Activated CD4-positive, CD25-positive, alpha-beta regulatory T cell (primary cell): ENCODE measurements at places on chromosomes 16 and 17.

- DNase-seq = no peak
Observed at GRCh38 chr16:848510-849253, 48.1 kb upstream of the GNG13 start.

DNA sequence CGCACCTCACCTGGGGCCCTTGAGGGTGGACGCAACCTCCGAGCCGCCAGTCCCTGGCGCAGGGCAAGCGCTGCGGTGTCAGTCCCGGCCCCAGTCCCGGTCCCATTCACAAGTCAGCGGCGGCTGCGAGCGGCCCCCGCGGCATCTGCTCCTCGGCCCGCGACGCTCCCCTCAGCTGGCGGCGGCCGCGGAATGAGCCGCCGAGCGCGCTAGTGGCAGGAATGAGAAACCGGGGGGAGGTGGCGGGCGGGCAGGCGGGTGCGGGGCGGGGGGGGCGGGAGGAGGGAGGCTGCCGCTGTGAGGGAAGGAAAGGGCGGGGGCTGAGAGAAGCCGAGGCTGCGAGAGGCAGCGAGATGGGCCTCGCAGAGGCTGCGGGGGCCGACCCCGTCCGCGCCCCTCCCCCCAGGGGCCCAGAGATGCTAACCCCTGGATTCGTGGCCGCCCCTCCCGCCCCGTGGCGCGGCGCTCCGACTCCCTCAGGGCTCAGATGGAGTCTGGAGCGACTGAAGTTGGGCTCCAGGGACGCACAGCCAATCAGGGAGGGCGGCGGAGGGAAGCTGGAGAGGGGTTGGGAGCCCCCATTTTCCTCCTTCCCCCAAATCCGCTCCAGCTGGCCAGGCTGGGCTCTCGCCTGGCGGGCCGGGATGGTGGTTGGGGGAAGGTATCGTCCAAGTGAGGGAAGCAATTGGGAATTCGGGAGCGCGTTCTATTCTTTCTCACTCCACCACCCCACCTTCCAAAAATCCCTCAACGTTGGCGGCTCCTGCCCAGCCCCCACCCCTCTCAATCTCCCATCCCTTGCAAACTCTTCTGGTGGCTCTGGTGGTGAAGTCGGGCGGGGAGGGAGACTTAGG lies at the start of gene CDH11:
CDH11 (minus strand) TSS at position 194 of the 854 bp plus-strand sequence. CDS start 117,194 bp downstream, outside the sequence.
- no peak for DNase-seq

- no peak for DNase-seq
Observed at GRCh38 chr16:75710344-75710743, 9.1 kb upstream of the DUXB start.

- no peak for DNase-seq
Observed at GRCh38 chr17:79595471-79595870, 15.4 kb downstream of the RBFOX3 start.

- no peak for DNase-seq
Observed at GRCh38 chr16:49396206-49396720, 22.7 kb downstream of the C16orf78 start.

- no peak for DNase-seq
Observed at GRCh38 chr16:47892999-47893398, 262.8 kb downstream of the ABCC12 start.

DNA sequence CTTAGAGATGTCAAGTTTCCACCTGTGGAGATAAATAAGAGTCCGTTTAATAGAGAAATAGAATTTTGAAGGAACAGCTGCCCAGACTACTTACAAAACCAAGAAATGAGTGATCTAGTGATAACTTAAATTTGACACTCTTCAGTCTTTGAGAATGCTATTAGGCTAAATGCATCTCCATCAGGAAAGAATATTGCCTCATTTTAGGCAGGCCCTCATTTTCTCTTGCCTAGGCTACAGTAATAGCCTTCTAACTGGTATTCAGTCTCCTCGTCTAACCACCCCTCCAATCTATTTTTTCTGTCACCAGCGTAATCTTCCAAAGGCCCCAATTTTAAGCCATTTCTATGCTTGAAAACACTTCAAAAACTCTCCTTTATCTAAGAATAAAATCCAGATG lies 537.8 kb upstream of the CA10 start:
- DNase-seq = no peak

DNA sequence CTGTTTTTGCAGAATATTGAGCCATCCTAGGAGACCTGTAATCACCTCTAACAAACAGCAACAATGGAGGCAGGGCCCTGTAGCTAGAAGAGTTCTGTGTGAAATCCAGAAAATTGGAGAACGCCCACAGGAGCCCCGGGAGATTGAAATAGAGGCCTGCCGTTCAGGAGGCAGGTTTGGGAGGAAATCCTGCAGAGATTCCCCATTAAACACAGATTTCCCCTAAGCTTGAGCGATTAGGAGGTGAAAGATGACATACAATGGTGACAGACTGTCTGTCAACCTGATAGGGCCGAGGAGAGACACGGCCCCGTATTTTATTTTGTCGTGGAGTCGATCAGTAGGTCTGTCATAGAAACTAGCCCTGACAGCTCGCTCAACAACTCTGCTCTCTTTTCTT lies 18.2 kb downstream of the CDK5RAP3 start:
- no peak for DNase-seq

- no peak for DNase-seq
Observed at GRCh38 chr16:64153718-64154117, 968.1 kb downstream of the CDH11 start.

DNA sequence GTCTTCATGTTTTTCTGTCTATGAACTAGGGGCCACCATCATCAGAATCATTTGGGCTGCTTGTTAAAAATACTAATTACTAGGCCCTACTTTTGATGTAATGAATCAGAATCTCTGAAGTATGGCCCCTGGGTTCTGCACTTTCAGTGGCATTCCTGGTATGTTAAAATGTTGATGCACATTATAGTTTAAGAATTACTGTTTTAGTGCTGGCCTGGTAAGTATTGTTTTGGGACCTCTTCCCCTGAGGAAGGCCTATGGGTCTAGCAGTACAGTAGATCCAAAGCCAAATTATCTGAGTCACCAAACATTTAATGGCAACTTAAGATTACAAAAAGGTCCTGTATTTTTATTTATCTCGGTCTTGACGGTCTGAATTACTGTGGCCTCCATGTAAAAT lies 58.8 kb downstream of the AP2B1 start:
- no peak for DNase-seq

DNA sequence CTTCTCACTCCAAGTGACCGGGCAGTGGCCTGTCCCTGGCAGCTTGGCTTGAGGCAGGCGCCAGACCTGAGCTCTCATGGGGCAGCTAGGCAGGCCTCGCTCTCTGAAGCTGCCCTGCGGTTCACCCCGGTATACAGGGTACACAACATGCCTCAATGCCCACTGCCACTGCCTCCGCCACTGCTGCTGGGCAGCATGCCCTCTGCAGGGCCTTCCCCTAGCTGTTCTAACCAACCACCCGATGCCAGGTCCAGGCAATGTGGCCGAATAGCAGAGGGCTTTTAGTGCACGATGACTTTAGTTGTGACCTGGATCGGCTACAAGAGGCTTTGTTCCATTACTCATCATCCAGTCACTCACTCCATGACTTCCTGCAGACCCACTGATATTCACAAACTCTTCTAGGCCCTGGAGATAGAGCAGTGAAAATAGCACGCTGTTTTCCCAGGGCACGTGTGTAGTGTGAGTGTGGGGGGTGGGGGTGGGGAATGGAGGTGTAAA lies 19.7 kb downstream of the CDC42EP4 start:
- DNase-seq = no peak

DNA sequence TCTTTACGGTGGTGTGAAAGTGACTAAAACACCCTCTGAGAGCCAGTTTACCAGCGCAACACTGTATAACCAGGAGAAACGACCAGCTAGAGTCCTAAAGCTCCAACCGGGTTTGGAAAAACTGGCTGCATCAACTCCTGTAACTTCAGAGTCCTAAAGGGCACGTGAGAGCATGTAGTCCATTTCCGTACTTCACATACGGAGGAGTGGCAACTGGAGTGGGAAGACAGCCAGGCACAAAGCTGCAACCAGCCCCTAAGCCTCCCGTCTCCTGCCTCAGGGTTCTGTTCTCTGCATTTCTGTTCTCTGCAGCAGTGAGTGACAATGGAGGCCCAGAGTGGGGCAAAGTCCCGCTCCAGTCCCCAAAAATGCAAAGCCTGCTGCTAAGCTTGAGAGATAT lies 19.2 kb downstream of the TEKT1 start:
- DNase-seq = no peak

GRCh38 chr16:66121466-66121865 lies 245.0 kb upstream of the CDH5 start:
- no peak for DNase-seq

GRCh38 chr17:31389657-31390381 lies 1.7 kb upstream of the RAB11FIP4 start:
- no peak for DNase-seq

DNA sequence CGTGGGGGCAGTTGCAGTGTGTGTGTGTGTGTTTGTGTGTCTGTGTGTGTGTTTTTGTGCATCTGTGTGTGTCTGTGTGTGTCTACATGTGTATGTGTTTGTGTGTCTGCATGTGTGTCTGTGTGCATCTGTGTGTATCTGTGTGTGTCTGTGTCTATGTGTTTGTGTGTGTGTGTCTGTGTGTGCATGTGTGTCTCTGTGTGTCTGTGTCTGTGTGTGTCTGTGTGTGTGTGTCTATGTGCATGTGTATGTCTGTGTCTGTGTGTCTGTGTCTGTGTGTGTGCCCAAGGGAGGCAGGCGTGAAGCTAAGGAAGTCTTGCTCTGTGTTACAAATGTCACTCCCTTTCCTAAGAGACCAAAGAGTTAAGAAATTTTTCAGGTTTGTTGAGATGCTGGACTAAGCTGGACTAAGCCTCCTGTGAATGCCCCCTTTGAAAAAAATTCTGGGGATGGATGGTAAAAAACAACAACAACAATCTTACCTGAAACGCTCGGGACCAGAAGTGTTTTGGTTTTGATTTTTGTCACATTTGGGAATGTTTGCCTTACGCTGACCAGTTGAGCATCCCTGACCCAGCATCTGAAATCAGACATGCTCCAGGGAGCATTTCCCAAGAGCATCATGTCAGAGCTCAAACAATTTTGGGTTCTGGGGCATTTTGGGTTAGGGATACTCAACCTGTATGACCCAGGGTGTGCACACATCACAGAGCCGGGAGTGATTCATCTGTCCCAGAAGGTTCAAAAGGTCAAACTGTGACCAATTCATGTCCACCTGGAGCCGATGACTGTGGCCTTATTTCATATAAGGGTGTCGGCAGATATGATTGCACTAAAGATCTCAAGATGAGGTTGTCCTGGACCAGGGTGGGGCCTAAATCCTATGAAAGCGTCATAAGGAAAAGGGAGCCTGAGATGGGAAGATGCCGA lies 48.6 kb upstream of the ZNF469 start:
- DNase-seq = no peak

DNA sequence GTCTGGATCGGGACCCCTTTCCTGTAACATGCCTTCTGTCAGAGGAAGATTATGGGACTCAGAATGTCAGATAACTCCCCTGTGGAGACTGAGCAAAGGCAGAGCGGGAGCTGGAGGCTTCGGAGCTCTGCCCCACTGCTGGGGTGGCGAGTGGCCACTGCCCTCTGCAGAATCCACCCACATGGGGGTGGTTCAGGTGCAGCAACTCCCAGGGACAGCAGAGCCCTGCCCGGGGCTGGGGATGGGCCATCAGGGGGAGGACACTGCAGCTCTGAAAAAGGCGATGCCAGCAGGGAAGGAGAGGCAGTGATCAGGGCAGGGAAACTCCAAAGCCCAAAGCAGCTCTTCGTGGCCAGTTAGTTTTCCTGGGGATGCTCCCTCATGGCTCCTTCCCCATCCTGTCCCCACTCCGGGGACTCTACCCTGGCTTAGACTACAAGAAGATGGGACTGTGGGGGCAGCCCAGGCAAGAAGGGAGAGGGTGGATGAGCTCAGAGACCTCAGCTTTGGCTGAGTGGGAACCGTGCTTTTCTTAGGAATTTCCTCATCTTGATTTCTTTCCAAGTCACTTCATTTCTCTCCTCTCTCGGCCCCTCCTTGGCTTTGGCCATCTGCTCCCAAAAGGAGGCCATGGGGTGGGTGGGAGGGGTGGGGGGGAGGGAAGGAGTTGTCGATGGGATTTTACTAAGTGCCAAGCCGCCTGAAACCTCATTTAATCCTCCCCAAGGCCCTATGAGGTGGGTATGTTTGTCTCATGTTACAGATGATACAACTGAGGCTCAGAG lies 4.0 kb downstream of the CA4 start:
- no peak for DNase-seq

GRCh38 chr17:48236681-48237134 lies 129.1 kb downstream of the SNX11 start:
- DNase-seq = no peak

DNA sequence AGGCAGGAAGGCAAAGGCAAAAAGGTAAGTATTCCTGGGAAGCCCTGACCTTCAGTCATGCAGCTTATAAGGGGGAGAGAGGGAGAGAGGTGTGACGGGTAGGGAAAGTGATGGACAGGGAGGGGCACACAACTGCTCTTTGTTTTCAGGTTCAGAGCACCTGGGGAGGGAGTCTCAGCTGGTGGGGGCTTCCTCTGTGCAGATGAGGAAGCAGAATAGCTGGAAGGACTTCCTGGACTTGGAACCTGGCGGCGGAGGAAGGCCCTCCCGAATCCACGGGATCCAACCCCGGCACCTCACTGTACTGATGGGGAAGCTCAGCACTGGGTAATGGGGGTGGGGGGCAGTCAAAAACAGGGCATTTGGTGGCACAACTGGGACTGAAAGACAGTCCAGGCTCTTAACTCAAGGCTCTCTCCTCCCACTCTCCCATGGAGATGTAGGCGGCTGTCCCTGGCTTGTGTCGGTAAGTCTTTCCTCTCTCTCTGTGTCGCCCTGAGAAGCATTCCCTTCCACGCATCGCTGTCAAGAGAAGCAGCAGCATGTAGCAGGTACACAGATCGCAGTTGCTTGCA lies 11.9 kb upstream of the PITPNM3 start:
- no peak for DNase-seq

GRCh38 chr16:87635541-87636049 lies 33.3 kb downstream of the JPH3 start:
- DNase-seq = peak; percentile 50

- no peak for DNase-seq
Observed at GRCh38 chr17:16171613-16172012, 43.7 kb downstream of the NCOR1 start.

GRCh38 chr17:46876353-46876887 lies 25.0 kb downstream of the WNT9B start:
- no peak for DNase-seq

DNA sequence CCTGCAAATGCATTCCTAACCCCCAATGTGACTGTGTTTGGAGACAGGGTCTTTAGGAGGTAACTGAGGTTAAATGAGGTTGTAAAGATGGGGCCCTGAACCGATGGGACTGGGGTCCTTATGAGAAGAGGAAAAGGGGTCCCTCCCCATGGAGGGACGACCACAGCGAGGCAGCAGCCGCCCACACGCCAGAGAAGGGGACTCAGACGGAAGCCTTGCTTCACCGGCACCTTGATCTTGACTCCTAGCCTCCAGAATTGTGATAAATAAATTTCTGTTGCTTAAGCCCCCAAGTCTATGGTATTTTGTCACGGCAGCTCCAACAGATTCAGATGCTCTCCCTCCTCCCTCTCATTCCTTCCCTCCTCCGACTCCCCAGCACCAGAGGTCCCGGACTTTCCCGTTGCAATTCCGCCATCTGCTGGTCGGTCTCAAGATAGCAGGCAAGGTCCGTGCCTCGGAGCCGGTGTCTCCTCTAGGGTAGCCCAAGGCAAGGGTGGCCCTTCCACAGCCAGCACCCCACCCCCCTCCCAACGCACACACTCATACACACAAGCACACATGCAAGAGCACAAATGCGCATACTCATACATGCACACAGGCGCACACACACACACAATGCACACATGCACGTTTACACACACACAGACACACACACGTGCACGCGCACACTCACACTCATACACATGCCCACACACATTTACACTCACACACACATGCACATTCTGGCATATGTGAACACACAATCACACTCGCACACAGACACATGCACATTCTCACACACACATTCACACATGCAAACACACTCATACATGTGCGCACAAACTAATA lies 23.1 kb upstream of the C16orf78 start:
- no peak for DNase-seq

GRCh38 chr17:33121272-33121671 lies 129.6 kb downstream of the SPACA3 start:
- DNase-seq = no peak
